Stimulated activated CD4-positive, alpha-beta T cell treated with anti-CD3 and anti-CD28 coated beads, Interleukin-15, amount 100 ng/mL, for 1 hour (primary cell): ENCODE measurements at places on chromosomes 6 and 20.

- DNase-seq: no peak
Measured at GRCh38 chr20:62026564-62026856, 39.2 kb downstream of the TAF4 start.

DNA sequence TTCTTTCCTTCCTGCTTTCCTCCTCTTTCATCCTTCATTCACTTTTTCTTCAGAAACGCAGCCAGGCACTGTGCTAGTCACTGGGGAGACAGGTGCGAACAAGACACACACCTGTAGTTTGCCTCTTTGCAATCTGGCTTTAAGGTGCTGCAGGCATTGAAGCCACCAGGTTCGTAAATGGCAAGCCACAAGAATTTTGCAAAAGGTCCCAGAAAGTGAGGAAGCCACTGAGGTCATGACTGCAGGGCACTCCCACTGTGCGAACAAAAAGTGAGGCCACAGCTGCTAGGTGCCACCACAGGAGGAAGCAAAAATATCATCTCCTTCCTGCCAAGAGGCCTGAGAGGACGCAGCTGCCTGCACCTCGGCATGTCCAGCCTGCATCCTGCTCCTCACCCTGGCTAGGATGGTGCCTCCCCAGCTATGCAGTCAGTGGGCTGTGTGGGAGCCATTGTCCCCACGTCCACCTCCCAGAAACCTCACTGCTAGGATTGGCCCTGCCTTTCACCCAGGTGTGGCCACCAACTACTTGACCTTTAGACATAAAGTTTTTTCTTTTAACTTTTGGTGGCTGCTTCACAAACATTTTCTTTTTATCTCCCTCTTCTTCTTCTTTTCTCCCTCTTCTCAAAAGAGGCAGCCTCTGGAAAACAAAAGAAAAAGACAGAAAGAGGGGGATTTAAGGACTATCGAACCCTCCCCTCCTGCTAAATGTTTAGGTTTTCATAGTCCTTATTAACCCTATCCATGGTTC, 230.8 kb downstream of the BCAS1 start:
- peak; percentile 16 for DNase-seq

DNA sequence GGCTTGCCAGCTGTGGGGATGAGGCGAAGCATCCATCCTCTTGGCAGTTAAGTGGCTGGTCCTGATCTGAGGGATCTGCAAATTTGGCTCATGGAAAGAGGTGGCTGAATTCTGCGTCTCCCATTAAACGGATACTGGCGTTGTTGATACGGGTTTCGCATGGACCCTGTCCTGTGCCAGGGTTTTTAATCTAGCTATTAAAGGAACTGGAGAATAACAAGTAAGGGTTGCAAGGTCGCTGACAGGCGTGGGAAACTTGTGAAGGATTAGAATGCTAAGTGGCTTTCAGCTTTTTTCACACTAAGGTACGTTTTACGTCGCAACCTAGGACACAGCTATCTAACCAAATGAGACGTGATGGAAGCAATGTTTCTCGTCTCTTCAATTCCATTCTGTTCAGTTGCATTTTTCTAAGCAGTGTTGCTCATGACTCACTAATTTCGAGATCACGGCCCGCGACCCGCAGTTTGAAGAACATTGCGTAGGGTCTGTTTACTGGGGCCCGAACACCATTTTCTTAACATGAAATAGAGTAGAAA, 852 bp downstream of the GMNN start:
- DNase-seq: peak; percentile 17

DNA sequence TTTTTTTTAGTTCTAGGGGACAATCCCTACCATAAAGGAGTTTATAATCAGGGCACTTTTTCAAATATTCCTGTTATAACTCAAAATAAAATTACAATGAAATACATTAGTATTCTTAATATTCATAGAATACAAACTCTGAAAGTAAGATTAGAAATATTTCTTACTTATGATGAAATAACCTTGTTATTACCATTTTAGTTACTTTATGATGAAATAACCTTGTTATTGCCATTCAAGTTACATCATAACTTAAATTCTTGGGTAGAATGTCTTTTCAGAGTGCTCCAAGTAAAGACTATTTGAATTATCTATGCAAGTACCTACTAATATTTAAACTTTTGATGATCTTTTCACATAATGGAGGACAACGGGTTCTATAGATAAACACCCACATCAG, 43.2 kb downstream of the PACRG start:
- DNase-seq: no peak

- DNase-seq: no peak
Measured at GRCh38 chr20:37656945-37657344, 36.9 kb upstream of the CTNNBL1 start.

DNA sequence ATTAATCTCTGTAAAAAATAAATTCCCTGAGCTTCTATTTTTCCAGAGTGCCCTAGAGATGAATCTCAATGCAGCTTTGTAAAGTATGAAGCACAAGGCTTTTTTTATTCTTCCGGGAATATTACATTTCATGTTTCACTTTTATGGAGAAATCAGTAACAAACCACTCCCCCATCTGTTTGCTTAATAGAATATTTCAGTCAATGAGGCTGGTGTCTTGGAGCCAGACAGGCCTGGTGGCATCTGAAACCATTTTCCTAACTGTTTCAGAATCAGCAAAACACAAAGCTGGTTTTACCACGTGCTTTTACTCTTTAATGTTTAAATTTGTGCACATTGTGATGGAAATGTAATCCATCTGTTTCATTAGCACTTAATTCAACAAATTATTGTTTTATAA, 400.8 kb upstream of the HSF2 start:
- no peak for DNase-seq

GRCh38 chr6:144264270-144265060, 20.7 kb upstream of the UTRN start:
- DNase-seq: no peak

DNA sequence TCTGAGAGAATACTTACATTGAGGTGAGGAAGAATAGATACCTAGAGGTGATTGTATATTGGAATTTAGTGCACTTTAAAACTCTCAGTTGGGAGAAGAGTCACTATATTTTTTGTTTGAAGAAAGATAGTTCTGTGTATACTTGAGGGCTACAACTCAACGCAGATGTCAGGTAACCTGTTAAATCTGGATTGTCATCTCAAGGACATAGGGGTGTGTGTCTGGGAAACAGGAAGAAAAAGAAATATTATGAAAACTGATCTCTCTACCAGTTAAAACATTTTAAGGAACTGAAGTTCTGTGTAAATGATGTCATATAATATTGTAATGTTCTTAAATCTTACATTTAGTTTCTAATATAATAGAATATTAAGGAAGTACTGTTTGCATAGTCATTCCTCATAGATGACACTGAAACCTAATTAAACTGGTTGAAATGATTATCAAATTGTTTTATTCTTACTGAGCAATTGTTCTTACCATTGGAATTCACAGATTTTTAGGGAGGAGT, 86.2 kb downstream of the SMAP1 start:
- DNase-seq: no peak

- DNase-seq: no peak
Measured at GRCh38 chr20:40953416-40953815, 75.2 kb upstream of the TOP1 start.

DNA sequence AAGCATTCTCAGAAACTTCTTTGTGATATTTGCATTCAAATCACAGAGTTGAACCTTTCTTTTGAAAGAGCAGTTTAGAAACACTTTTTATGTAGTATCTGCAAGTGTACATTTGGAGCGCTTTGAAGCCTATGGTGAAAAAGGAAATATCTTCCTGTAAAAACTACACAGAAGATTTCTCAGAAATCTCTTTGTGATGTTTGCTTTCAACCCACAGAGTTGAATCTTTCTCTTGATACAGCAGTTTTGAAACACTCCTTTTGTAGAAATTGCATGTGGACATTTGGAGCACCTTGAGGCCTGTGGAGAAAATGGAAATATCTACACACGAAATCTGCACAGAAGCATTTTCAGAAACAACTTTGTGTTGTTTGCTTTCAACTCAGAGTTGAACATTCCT, 612.3 kb upstream of the ZNF337 start:
- DNase-seq: no peak

- DNase-seq: no peak
Measured at GRCh38 chr6:15842727-15843117, 179.9 kb upstream of the DTNBP1 start.

- no peak for DNase-seq
Measured at GRCh38 chr20:17797579-17797978, 97.8 kb downstream of the BANF2 start.

- DNase-seq: no peak
Measured at GRCh38 chr6:149403534-149403933, 3.5 kb downstream of the SUMO4 start.

GRCh38 chr20:24406750-24407149, 62.7 kb upstream of the SYNDIG1 start:
- no peak for DNase-seq

DNA sequence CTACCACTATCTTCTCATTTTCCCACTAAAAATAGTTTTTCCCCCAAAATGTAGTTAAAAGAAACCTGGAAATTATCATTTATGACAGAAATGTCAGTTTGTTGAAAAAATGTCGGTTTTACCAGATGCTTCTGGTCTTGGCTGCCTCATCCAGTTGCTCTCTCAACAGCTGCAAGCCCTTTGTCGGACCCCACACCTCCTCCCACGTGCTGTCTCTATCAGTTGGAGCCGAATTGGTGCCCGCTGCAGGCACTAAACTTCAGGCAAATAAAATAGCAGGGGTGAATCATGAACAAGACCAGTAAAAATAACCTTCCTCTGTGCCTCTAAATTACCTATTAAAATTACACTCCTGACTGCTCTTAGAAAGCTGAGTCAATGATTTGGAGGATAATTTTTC, 129.5 kb upstream of the CEP162 start:
- DNase-seq: no peak

DNA sequence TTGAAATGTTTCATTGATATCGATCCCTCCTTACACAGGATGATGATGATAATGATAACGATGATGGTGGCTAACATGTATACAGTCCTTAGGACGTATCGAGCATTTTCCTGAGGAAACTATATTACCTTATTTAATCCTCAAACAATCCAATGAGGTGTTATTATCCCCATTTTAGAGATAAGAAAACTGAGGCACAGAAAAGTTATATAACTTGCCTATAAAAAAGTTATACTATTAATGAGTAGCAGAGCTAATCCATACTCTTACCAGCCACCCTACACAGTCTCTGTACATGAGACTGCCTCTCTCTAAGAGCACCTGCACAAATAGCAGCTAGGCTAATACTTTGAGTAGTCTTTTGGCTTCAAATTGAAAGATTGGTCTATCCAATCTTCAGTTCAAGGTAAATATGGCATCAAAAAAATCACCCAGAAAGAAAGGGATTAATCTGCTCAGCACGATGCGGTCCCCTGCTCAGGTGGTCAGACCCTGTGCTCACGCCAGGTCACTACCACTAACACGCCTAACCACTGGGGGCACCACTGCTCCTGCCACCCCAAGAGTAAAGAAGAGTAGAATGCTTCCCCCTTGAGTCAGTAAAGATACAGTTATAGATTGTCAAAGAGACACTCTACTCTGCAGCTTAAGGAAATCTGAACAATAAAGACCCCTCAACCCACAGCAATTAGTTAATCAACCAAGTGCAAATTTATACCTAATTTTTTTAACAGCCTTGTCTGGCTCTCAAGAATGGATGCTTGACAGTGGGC, 15.0 kb downstream of the GABBR1 start:
- DNase-seq: no peak
